ENCODE measurements at places on chromosomes 2 and 18.

- H3K27ac ChIP-seq, result no peak overlapping the region
- H3K4me3 ChIP-seq, result no peak overlapping the region
- no peak for DNase-seq
- no peaks in the 10 kb centered on the region for H3K4me1 ChIP-seq
- no peaks in the 10 kb centered on the region for H3K27me3 ChIP-seq
Measured at GRCh38 chr18:67010919-67011318, 407.0 kb upstream of the CDH19 start.

DNA sequence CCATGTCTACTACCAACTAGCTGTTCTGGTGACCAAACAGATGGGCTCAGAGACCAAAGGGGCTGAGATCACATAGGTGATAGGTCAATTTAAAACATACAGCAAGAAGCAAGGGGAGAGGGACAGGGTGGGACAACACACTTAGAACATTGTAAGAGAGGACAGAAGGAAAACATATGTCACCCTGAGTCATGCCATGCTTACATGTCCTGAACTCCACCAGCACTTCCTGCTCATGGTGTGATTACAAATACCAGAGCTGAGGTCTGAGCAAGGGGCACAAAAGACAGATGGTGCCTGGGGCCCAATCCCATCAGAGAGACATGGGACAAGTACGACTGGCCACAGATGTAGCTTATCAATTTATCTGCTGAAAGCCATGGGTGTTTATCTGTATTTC, 28.7 kb upstream of the GALNT14 start:
- H3K4me3 ChIP-seq, result no peak overlapping the region
- no peak for DNase-seq
- peaks cover 4% of the 10 kb centered on the region for H3K4me1 ChIP-seq
- no peaks in the 10 kb centered on the region for H3K36me3 ChIP-seq
- peaks cover 4% of the 10 kb centered on the region for H3K27me3 ChIP-seq

DNA sequence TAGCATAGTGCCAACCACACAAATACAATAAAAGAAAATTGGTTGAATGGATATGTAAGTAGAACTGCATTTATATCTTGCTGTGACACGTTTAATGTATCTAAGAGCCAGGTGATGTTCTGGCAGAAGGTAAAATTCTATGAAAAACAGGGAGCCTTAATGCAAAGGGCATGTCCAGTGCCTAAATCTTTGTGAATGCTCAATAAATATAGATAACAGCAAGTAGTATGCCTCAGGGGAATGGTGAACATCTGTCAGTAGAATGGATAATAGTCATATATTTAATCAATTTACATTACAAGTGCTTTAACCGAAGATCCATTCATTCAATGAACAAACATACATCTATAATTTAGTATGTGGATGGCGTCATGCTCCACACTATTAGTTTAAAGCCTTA, 43.7 kb upstream of the NYAP2 start:
- peaks cover 2% of the 10 kb centered on the region for H3K4me1 ChIP-seq
- no peak overlapping the region for H3K4me3 ChIP-seq
- H3K36me3 ChIP-seq, result no peaks in the 10 kb centered on the region
- peaks cover 12% of the 10 kb centered on the region for H3K27me3 ChIP-seq
- H3K27ac ChIP-seq, result no peak overlapping the region
- DNase-seq, result no peak

DNA sequence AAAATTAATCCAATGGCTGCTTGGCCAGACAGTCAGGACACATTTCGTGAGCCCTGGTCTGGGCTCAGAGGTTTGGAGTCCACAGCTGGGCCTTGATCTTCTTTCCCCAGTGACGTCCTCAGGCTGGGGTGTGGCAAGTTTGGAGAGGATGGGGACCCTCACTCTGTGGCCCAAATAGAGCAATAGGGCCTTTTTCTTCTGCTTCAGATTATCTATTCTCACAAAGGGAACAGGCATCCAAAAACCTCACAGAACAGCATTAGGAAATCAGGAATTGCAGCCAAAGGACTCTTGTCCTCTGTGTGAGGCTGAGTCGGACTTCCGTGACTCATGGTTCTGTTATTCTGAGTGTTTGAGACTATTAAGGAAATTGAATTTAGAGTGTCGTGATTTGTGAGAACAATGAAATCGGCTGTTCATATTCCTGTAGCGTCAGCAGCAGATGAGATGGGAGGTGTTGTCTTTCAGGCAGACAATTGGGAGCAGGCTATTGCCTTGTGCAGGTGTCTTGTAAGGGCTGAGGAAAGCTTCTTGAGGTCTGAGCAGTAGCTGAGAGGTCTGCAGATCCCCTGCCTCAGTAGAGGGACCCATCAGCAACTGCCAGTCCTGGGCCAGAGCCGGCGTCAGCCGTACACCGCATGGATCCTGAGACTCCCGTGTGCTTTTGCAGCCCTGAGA, 113.8 kb downstream of the SH3RF3 start:
- no peaks in the 10 kb centered on the region for H3K27me3 ChIP-seq
- DNase-seq, result no peak
- H3K27ac ChIP-seq, result no peak overlapping the region
- H3K4me3 ChIP-seq, result no peak overlapping the region
- no peaks in the 10 kb centered on the region for H3K36me3 ChIP-seq
- H3K4me1 ChIP-seq, result peaks cover 19% of the 10 kb centered on the region

DNA sequence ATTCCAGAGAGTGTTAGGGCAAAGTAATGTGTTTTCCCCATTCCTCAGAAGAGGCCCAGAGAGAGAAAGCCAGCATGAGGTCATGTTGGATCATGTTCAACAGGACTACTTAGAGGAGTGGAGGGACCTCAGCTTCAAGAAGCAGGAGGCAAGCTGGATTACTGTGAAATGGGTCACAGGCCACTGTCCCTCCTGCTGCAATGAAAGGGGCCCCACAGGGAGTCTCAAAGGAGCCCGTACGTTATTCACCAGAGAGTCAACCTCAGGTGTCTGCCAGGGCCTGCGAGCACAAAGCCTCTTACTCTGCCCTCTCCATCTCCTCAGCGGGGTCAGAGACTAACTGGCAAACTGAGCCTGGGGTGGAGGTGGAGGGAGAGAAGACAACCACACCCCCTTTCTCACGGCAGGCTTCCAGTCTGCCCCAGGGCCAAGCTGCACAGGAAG, 27.2 kb upstream of the ACYP2 start:
- no peak for DNase-seq
- H3K36me3 ChIP-seq, result no peaks in the 10 kb centered on the region
- no peaks in the 10 kb centered on the region for H3K27me3 ChIP-seq
- H3K27ac ChIP-seq, result no peak overlapping the region
- peaks cover 6% of the 10 kb centered on the region for H3K4me1 ChIP-seq

GRCh38 chr2:75317802-75318201, 118.5 kb upstream of the TACR1 start:
- DNase-seq, result no peak
- peaks cover 11% of the 10 kb centered on the region for H3K36me3 ChIP-seq
- H3K27ac ChIP-seq, result no peak overlapping the region
- H3K4me1 ChIP-seq, result no peaks in the 10 kb centered on the region
- no peak overlapping the region for H3K4me3 ChIP-seq

GRCh38 chr2:160719116-160719515, 225.5 kb upstream of the RBMS1 start:
- DNase-seq, result no peak
- no peaks in the 10 kb centered on the region for H3K4me1 ChIP-seq
- no peak overlapping the region for H3K27ac ChIP-seq
- H3K4me3 ChIP-seq, result no peak overlapping the region
- H3K27me3 ChIP-seq, result no peaks in the 10 kb centered on the region
- H3K36me3 ChIP-seq, result no peaks in the 10 kb centered on the region

DNA sequence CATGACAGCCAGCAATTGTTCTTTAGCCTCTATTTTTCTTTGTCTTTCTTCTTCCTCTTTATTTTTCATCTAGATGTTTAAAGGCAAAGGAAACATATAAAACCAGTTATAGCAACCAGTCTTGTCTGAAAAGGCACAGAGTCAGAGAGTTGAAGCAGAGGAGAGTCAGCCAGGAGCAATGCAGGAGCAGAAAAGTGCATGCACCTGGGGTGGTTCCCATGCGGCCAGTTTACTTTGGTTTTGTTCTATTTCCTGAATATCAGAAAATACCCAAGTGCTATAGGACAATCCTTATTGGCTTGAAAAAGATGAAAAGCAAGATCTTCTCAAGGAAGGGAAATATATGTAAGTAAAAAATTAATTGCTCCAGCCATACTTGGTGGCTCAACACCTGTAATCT, 44.9 kb downstream of the CFAP210 start:
- DNase-seq, result no peak
- no peak overlapping the region for H3K27ac ChIP-seq
- peaks cover 2% of the 10 kb centered on the region for H3K4me1 ChIP-seq
- H3K4me3 ChIP-seq, result no peak overlapping the region
- H3K36me3 ChIP-seq, result no peaks in the 10 kb centered on the region

- H3K27ac ChIP-seq, result no peak overlapping the region
- no peaks in the 10 kb centered on the region for H3K4me1 ChIP-seq
- no peak for DNase-seq
- no peaks in the 10 kb centered on the region for H3K36me3 ChIP-seq
- H3K4me3 ChIP-seq, result no peak overlapping the region
- peaks cover 23% of the 10 kb centered on the region for H3K27me3 ChIP-seq
Measured at GRCh38 chr2:134567666-134568065, 151.1 kb downstream of the TMEM163 start.

DNA sequence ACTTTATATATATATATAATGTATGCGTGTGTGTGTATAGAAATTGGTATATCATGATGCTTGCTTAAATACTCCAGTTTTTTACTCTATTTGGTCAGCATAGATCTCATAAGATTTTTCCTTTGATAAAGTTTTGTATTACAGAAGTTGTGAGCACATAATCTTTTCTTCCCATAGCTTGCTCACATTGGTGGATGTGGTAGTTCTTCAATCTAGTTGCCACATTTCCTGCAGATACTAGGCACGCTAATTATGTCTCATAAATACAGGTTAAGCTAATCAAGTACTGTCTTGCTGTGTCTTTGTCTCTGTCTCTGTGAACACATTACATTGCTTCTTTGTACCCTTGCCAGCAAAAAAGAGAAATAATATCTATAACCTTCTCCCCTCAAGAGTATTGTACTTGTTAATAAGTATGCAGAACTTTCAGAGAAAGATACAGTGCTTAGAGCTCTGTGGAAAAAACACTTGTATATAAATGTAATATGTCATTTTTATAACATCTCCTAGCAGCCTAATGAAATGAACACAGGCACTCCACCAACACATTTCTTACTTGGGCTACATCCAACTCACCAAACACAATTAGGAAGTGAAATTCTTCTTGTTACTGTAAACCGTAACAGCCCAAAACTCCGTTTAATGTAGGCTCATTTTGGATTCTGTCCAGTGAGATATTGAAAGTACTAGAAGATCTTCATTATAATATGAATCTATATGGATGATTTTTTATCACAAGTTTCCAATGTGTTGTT, 306.7 kb upstream of the SLC8A1 start:
- DNase-seq, result no peak
- no peak overlapping the region for H3K4me3 ChIP-seq
- no peak overlapping the region for H3K27ac ChIP-seq
- peaks cover 4% of the 10 kb centered on the region for H3K4me1 ChIP-seq
- no peaks in the 10 kb centered on the region for H3K36me3 ChIP-seq

DNA sequence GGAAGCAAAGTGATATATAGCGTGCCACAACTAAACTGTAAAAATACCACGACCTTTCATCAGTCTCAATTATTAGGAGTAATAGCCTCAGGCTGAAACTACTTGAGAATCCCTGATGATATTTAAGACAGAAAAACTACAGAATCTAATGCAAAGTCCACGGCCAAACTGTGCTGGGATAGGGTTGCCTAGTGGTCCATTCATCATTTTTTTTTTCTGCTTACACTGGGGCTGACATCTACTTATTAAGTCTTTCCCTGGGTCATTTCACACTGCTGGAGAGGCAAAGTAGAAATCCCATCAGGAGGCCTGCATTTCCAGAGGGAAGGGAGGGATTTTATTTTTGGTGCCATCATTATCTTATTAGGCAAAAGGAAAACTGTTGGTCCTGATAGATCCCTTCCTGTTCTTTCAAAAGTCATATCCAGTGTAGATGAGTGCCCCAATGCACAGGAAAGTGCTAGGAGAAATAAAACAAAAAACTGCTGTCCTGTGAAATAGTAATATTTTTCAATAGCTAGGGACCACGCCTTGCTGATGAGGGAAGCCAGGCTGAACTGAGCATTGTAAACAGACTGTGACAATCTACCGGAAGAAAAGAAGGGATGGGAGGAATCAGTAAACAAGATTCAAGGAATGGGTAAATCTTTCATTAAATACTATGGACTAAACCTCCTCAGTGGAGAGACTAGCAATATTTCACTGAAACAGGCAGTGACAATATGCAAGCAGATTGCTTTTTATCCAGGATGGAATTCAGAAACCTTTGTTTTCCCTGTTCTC, 644.3 kb downstream of the IRS1 start:
- H3K27me3 ChIP-seq, result peaks cover 11% of the 10 kb centered on the region
- H3K4me3 ChIP-seq, result no peak overlapping the region
- H3K36me3 ChIP-seq, result no peaks in the 10 kb centered on the region
- DNase-seq, result no peak
- H3K4me1 ChIP-seq, result no peaks in the 10 kb centered on the region
- H3K27ac ChIP-seq, result no peak overlapping the region

GRCh38 chr2:231246171-231246842, 47.9 kb downstream of the ARMC9 start:
- H3K4me1 ChIP-seq, result no peaks in the 10 kb centered on the region
- H3K27me3 ChIP-seq, result no peaks in the 10 kb centered on the region
- no peaks in the 10 kb centered on the region for H3K36me3 ChIP-seq

DNA sequence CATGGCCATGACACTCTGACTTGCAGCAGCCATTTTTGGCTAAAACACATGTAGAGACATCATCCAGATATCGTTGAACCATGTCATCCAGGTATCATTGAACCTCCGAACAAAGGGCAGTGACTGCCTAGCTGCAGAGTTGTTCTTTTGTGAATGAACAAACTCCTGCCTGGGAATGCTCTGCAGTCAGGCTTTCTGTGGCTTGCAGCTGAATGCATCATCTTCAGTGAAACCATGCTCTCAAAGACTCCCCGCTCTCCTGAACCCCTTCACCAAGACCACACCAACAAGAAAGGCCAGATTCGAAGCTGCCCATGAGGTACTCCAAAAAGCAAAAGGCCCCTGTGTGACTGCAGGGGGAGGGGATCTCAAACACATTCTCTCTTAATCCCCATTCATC, 118.8 kb downstream of the ACTR3 start:
- H3K4me3 ChIP-seq, result no peak overlapping the region
- H3K27ac ChIP-seq, result no peak overlapping the region
- H3K4me1 ChIP-seq, result no peaks in the 10 kb centered on the region
- no peak for DNase-seq
- H3K36me3 ChIP-seq, result peaks cover 4% of the 10 kb centered on the region

DNA sequence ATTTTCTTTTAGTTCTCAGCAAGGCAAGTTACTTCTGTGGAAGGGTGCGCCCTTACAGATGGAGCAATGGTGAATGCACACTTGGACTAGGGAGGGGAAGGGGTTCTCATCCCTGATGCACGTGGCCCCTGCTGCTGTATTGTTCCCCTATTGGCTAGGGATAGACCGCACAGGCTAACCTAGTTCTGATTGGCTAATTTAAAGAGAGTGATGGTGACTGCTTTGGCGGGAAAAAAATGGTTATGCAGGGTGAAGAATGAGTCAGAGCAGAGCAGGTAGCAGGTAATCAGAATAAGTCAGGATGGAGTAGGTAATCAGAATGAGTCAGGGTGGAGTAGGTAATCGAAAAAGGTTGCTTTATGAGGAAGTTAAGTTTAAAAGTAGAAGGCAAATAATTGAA, 171.5 kb downstream of the MTCL1 start:
- no peaks in the 10 kb centered on the region for H3K4me1 ChIP-seq
- no peaks in the 10 kb centered on the region for H3K36me3 ChIP-seq
- H3K27me3 ChIP-seq, result peaks cover 4% of the 10 kb centered on the region
- H3K4me3 ChIP-seq, result no peak overlapping the region
- no peak for DNase-seq
- H3K27ac ChIP-seq, result no peak overlapping the region

GRCh38 chr2:68741805-68742306, 7.2 kb downstream of the ARHGAP25 start:
- H3K36me3 ChIP-seq, result peaks cover 57% of the 10 kb centered on the region
- peaks cover 85% of the 10 kb centered on the region for H3K4me1 ChIP-seq
- H3K4me3 ChIP-seq, result peak overlapping the region; percentile 32
- H3K27me3 ChIP-seq, result no peaks in the 10 kb centered on the region

All from activated naive CD8-positive, alpha-beta T cell treated with anti-CD3 and anti-CD28 coated beads for 36 hours (primary cell).